ENCODE measurements at places on chromosomes 5 and 9.

- no peak for DNase-seq
Observed at GRCh38 chr5:55227664-55228430, 732 bp upstream of the MCIDAS start.

DNA sequence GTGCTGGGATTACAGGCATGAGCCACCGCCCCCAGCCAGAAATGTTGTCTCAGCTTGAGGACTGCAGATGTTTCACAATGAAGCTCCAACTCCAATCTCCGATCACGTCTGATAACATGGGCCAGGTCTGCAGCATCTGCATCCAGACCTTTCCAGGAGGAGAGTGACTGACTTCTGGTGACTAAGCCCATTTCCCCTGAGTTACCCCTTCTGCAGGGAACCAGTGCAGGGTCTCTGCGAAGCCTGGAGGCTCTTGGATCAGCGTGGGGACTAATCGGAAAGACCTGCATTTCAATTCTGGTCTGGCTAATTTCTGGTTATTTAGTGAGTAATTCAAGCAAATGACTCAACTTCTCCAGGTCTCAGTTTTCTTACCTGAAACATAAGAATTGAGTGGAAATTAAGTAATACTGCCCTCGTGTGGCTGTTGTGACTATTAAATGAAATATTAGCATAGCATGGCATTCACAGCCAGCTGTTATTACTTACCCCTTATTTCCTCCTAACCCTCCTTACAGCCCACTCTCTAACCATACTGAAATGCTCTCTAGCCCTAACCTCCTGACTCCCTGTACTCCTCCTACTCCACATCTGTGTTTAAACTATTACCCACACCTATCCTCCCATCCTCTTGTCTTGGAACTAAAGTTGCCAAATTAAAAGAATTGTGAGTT lies 2.2 kb upstream of the GNPDA1 start:
- DNase-seq, result peak; percentile 30

DNA sequence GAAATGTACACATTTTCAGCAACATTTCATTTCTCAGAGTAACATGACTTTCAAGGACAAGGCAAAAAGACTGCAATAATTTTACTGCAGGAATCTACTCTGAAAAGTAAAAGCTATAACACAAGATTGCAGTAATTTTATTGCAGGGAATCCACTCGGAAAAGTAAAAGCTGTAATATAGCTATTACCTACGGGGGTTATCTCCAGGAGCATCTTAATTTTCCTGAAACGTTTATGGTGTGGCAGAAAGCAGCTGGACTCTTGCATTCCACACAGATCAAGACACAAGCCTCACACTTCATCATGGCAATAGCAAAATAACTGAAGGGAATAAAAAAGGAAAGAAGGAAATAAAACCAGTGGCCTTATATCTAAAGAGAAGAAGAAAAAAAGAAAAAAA lies 171.2 kb downstream of the TSSK1B start:
- no peak for DNase-seq

- no peak for DNase-seq
Observed at GRCh38 chr9:2043243-2043642, 28.1 kb downstream of the SMARCA2 start.

GRCh38 chr9:118674942-118675341 lies 694.3 kb downstream of the BRINP1 start:
- no peak for DNase-seq

GRCh38 chr5:61379677-61380076 lies 47.6 kb downstream of the ZSWIM6 start:
- DNase-seq, result no peak

DNA sequence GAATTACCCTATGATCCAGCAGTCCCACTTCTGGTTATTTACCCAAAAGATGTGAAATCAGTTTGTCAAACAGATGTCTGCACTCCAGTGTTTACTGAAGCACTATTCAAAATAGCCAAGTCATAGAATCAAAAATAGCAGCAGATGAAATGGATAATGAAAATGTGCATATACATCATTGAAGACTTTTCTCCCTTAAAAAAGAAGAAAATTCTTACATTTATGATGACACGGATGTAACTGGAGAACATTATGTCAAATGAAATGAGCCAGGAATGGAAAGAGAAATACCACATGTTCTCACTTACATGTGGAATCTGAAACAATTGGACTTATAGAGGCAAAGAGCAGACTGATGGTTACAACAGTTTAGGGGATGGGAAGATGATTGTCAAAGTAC lies 21.5 kb upstream of the PLEKHG4B start:
- DNase-seq, result no peak

GRCh38 chr9:23638837-23639426 lies 187.1 kb downstream of the ELAVL2 start:
- no peak for DNase-seq

GRCh38 chr5:116042375-116042774 lies 10.1 kb downstream of the ARL14EPL start:
- no peak for DNase-seq

GRCh38 chr5:77921094-77921768 lies 145.1 kb upstream of the TBCA start:
- DNase-seq, result no peak

- DNase-seq, result no peak
Observed at GRCh38 chr5:9380109-9380508, 165.8 kb downstream of the SEMA5A start.

DNA sequence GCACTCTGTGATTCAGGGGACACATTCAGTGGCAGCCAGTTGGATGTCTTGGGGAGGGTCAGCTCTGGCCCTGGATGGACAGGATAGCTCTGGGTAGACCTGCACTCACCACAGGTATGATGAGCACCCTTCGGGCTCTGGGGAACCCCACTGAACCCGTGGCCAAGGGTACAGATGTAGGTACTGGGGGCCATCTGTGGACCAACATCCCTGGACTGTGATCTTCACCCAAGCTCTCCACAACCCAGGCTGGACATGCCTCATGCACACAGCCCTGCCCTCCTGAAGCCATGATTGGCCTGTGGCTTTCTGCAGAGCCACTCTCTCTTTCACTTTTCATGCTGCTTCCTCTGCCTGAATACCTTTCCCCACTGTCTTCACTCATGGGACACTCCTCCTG lies 15.6 kb upstream of the ACSL6 start:
- DNase-seq, result no peak

GRCh38 chr9:89277454-89277853 lies 33.5 kb upstream of the CKS2 start:
- no peak for DNase-seq

- DNase-seq, result no peak
Observed at GRCh38 chr9:131447600-131447999, 53.7 kb downstream of the PRRC2B start.

GRCh38 chr9:121566481-121567465 lies 67.1 kb upstream of the GGTA1 start:
- no peak for DNase-seq

- DNase-seq, result no peak
Observed at GRCh38 chr9:133119103-133119845, 1.8 kb downstream of the RALGDS start.

DNA sequence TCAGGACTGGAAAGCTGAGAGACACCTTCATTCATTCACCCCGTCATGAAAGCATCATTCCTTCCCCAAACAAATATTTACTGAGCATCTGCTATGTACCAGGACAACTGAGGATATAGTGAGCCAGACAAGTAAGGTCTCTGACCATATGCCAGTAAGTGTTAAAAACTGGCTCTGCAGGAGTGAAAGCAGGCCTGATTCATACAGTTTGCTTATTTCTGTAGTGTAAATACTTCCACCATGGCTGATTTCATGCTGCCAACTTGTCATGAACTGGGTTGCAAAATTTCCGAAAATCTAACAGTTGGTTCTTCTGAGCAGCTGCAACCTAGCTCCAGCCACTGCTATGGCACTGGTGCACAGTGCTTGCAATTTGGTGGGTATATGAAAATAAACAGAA lies 68.1 kb downstream of the YIPF5 start:
- no peak for DNase-seq

GRCh38 chr9:133522073-133522910 lies 2.5 kb downstream of the MYMK start:
- peak; percentile 46 for DNase-seq

GRCh38 chr5:2036885-2037284 lies 154.2 kb upstream of the IRX4 start:
- no peak for DNase-seq

DNA sequence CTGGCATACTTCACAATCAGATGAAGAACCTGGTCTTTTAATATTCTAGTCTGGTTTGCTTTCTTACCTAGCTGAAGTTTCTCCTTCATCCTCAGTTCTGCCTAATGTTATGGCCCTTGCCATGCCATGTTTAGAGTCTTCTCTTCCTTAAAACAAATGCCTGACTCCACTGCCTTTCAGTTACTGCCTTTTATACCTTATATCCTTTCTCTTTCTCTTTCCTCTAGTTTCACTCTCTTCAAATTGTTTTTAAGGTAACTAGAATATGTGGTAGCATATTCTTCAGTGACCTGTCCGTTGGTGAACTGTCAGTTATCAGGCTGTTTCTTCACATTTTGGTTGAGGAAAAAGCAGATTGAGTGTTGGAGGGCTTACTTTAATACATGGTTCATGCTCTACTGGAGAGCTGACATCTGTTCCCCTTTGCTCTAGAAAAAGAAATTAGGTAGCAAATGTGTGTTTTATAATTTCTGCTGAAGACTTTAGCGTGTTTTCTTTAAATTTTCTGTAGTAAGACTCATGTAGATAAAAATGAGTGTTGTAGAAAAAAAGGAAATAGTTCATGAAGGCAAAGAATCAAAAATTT lies 103.8 kb downstream of the DMXL1 start:
- DNase-seq, result no peak

Data from SHP77 (cell line).